ENCODE measurements at places on chromosomes 5 and 9.

- no peak for DNase-seq
Observed at GRCh38 chr9:99023231-99023630, 79.5 kb downstream of the COL15A1 start.

- DNase-seq = no peak
Observed at GRCh38 chr5:139915834-139916233, 120.2 kb downstream of the PSD2 start.

DNA sequence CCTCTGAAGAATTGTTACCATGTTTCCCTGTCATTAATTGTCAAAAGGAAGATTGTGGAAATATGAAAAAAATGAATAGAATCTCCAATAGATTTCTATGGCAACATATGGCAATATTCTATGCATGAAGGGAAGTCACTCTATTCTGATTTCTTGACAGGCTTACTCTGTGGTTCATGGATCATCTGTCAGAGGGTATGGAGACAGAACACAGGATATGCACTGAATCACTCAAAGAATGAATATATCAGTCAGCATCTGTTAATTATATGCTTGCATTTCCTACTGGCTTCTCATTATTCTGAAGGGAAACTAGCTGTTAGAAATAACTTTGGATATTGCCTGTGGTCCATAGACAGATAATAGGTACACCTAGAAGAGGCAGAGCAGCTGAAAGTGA is 918.9 kb downstream of the DTWD2 start:
- DNase-seq = no peak

- peak; percentile 37 for DNase-seq
Observed at GRCh38 chr5:158995694-158996173, 104.0 kb downstream of the EBF1 start.

GRCh38 chr5:82676661-82677060 is 398.5 kb upstream of the RPS23 start:
- DNase-seq = no peak

- no peak for DNase-seq
Observed at GRCh38 chr5:7274203-7274602, 121.7 kb upstream of the ADCY2 start.

DNA sequence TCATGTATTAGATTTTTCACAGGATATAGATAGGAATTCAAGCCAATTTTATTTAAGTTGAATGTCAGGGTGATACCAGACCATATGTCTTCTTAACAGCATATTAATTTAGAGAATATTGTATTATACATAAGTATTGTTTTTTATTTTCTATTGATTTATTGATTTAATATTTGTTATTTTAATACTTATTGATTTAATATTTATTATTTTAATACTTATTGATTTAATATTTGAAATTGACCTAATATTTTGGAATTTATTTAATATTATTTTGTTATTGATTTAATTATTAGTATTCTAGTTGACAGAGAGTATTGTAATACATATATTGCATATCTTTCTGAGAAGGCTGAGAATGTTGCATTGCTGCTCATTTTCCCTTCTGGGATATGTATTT is 1411.8 kb upstream of the ACO1 start:
- no peak for DNase-seq

DNA sequence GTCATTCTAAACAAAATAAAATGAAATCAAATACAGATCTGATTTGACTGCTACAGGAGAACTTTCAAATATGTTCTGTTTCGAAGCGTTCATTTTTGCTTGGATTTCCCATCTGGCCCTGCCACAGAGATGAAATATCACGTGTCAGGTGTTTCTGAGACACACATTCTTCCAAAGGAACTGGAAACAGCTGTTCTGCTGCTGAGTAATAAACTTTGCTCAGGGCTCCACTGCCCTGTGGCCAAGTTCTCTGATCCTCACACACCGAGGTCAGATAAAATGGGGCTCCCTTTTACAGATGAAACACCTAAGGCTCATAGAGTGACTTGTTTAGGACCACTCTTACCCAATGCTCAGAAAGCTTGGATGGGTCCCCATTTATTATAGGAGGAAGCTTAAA is 42.5 kb downstream of the FRMPD1 start:
- no peak for DNase-seq

- DNase-seq = no peak
Observed at GRCh38 chr5:67014957-67015400, 181.6 kb downstream of the CD180 start.

GRCh38 chr5:128015978-128016377 is 67.6 kb upstream of the SLC12A2 start:
- DNase-seq = no peak

- DNase-seq = no peak
Observed at GRCh38 chr5:171771856-171772255, 13.8 kb upstream of the SMIM23 start.

DNA sequence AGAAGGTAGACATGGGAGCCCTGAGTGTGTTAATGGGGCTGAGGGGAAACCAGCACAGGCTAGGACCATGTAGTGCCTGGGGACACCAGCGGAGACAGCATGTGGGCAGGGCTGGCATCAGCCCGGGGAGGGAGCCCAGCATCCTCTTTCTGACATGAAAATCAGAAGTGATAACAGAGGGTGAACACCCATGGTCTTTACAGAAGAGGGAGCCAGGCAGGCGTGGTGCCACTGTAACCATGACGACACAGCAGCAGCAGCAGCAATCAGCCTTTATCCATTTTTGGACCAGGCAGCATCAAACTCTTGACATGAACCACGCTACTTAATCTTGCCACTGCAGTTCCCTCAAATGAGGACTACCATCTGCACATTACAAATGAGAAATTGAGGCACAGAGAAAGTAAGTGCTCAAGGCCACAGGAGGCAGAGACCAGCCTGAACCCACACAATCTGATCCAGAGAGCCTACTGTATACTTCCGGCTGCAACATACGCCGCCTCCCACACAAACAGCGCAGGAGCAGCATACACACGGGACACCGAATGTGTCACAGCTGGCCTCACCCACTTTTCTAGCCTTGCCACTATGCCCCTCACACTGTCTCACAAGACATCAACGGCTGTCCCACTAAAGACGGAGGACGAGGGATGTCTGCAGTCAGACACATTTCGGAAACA is 23.8 kb downstream of the CAMSAP1 start:
- DNase-seq = no peak

GRCh38 chr5:168177831-168178450 is 113.5 kb upstream of the WWC1 start:
- DNase-seq = no peak

- peak; percentile 51 for DNase-seq
Observed at GRCh38 chr5:138752341-138752950, 779 bp upstream of the CTNNA1 start.
